Stimulated activated CD4-positive, alpha-beta T cell treated with anti-CD3 and anti-CD28 coated beads, Interleukin-1b, Interleukin-23, amount 100 ng/mL, for 24 hours (primary cell): ENCODE measurements at places on chromosomes 2 and 18.

GRCh38 chr2:33047939-33048338, 101.2 kb downstream of the LTBP1 start:
- no peak for DNase-seq

DNA sequence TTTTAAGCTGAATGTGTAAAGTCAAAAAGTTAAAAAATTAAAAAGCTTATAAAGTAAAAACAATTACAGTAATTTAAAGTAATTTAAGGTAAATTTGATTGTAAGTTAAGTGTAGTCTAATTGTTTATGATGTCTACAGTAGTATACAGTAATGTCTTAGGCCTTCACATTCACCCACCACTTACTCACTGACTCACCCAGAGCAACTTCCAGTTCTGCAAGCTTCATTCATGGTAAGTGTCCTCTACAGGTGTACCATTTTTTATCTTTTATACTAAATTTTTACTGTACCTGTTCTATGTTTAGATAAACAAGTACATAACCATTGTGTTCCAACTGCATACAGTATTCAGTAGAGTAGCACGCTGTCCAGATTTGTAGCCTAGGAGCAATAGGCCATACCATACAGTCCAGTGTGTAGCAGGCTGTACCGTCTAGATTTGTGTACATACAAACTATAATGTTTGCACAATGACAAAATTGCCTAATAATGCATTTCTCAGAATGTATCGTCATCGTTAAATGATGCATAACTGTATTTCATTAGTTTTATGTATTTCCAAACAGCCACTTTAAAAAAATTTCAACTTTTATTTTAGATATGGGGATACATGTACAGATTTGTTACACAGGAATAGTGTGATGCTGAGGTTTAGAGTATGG, 319.3 kb downstream of the DYSF start:
- DNase-seq = no peak

DNA sequence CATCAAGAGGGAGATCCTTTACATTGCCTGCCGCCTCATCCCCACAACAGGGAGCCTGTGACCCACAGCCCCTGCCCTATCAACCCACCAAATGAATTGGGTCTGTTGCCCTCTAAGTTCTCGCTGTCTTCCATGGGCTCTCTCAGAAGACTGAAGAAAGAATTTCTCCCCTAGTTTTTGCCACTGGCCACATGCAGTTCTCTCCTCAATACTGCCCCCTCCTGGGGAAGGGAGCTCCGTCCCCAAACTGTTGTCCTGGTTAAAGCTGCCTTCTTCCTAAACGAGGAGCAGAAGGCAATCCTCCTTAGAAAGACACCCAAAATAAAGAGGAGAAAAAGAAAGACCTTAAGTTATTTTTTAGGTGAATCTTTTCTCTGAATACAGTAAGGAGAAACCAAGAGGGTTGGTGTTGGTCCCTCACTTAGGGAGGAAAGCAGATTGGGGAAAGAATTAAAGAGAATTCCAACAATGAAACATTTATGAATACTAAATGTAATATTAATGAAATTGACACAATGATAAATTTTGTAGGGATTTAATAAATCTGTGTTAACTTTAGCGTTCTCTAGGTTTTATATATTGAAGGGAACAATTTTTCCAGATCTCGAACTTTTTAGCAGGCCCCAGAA, 31.1 kb upstream of the SATB2 start:
- peak; percentile 30 for DNase-seq

DNA sequence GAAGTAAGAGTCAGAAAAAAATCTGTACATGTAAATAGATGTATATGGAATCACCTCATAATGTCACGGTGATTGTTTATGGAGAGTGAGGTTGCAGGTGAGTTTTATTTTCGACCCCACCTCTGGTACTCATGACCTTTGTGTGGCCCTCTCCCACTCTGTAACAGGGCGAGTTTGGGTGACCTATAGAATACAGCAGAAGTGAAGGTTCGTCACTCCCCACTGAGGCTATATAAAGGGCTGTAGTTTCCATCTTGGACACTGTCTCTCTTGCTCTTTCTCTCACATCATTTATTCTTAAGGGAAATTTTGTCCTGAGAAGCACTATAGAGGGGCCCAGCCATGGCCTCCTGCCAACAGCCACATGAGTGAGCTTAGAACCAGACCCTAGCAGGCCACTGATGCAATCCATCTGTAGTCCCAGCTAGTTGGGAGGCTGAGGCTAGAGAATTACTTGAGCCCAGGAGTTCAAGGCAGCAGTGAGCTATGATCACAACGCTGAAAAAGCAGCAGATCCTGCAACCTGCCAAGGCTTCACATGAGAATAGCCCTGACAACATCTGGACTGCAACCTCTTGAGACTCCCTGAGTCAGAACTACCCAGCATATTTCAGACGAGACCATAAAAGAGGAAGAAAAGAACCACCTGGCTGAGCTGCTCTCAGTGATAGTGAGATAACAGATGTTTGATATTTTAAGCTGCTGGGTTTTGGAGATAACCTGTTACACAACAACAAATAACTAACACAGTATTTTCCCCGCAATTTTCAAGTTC, 74.3 kb upstream of the SLC1A4 start:
- DNase-seq = no peak

DNA sequence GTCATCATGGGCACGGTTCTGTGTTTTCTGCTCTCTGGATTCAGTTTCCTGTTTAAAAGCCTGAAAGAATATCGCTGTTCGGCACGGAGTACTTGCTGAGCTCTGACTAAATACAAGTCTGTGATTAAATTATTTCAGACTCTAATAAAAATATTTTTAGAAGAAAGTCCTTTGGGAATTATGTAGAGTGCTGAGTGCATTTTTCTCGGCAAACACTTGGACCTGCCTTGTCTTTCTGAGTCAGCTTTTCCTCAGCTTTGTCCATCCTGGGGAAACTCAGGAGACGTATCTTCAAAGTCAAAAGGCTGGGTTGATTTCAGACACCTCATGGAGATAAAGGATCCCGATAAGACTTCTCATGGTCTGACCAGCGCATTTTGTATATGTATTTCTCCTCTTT, 45.9 kb downstream of the IL1R2 start:
- DNase-seq = no peak

- DNase-seq = peak; percentile 4
These were observed 659 bp downstream of the FAM210A start for GRCh38 chr18:13725566-13726231.

- DNase-seq = no peak
These were observed 105.4 kb downstream of the ETAA1 start for GRCh38 chr2:67502346-67503065.

DNA sequence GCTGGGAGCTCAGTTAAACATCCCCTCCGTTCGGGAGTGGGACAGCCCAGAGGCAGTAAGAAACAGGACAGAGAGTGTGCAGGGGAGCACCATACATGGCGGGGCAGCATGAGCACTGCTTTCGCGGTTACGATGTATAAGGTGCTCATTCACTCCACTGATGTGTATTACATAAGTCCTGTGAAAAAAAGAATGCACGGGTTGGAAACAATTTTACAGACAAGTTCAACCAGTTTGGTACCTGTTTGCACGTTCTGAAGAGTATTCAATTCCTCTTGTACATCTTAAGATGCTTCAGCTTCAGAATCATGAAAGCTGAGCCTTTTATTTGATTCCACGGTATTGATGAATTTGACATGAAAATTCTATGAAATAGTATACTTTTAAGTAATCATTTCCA, 97.8 kb upstream of the NETO1 start:
- no peak for DNase-seq

DNA sequence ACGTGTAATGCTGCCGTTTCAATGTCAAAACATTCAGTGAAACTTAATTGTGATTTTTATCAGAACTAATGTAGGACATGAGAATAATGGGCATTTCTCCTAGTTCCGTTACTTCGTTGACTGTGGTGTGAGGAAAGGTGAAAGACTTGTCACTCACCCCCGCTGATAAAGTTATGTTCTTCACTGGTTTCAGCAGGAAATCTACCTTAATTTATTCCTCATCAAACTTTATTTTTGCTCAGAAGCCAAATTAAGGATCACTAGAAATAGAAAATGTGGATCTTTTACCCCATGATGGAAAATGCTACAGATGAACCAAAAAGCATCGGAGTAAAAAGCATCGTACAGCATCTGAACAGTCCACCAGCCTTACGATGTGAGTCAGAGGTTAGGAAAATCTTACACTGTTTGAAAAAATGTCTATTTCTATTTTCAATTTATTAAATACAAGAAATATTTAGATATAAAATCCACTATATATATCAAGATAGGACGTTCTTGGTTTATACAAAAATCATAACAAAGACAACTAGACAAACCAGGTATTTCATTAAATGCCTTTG, 1.0 kb upstream of the ROCK1 start:
- no peak for DNase-seq

- DNase-seq = no peak
These were observed 4.3 kb upstream of the RAB6C start for GRCh38 chr2:129975016-129975774.

DNA sequence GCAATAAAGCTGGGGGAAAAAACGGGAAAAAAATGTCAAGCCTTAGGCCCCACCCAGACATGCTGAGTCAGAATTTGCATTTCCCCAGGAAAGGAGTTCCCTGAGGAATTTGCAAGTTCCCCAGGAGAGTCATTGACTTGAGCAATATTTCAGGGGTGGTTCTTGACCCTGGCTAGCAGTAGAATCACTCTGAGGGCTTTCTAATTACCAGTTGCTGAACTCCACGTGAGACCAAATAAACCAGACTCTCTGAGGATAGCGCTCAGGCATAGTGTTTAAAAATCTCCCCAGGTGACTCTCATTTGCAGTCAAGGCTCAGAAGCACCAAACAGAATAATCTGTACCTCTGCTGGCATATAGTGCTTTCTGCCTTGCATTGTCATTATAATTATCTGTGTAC, 48.7 kb downstream of the C1QL2 start:
- no peak for DNase-seq

DNA sequence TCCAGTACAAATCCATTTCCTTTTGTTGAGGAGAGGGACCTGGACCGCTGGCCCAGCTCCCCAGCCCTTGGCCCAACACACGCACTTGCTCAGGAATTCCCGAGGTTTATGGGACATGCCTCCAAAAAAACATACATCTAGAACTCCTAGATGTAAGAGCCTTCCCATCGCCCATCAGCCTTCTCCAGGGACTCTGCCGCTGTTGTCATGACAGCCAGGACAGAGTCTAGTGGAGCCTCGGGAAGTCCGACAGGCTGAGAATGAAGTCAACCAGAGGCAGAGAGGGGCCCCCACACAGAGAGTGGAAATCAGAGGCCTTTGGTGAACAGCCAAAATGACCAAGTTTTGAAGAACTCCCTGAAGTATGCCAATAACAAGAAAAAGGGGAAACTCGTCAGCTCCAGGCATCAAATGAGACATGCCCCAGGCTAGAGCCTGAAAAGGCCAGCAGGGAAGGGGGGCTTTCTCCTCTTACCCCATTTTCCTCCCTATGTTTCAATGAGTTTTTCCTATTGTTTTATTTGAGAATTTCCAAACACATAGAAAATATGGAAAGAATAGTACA, 43.2 kb upstream of the CAB39 start:
- no peak for DNase-seq

GRCh38 chr2:235909358-235909757, 258.8 kb downstream of the GBX2 start:
- no peak for DNase-seq

DNA sequence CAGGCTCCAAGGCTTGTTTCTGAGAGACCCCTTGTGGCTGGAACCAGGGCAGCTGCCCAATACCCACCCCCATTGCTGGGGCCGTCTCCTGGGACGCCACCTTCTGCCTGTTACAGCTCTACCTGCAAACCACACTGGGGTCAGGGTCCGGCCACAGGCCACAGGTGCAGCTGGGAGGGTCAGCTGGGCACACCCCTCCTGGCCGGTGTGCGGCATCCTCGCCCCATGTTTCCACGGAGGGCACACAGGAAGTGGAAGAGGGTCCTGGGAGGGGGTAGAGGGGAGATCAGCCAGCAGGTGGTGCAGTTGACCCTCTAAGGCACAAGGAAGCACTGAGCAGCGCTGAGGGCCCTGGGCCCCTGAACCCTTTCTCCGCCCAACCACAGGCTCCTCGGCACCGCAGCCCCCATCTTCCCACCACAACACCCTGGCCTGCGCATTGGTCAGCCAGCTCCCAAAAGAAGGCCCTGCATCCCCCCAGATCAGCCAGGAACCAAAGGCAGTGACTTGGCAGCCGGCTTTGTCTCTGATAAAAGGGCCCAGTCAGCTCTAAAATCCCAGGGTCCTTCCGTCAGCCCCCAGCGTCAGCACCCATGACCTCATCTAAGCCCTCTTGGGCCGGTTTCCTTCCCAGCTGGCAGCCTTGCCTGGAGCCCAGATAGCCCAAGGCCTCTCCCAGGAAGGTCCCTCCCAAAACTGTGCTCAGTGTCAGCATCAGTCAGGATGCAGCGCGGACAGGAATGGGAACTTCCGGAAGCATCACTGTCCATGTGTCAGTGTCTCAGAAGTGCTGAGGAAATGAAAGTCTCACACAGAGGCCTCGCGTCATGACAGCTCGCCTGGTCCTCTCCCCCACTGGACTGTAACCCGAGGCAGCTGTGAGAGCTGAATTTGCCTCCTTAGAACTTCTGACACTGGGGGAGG, 1.7 kb downstream of the ERFE start:
- DNase-seq = no peak

DNA sequence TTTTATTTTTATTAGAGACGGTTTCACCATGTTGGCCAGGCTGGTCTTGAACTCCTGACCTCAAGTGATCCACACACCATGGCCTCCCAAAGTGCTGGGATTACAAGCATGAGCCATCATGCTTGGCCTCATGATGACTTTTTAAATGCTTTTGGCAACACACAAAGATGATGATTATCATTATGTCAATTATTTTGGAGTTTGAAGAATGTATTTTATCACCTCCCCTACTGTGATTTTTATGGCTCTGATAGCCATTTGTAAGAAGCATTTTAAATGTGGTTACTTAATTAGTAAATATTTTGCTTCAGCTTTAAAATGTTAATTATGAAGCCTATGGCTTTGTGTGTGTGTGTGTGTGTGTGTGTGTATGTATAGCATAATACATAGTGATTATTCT, 45.1 kb upstream of the RAB27B start:
- DNase-seq = no peak

DNA sequence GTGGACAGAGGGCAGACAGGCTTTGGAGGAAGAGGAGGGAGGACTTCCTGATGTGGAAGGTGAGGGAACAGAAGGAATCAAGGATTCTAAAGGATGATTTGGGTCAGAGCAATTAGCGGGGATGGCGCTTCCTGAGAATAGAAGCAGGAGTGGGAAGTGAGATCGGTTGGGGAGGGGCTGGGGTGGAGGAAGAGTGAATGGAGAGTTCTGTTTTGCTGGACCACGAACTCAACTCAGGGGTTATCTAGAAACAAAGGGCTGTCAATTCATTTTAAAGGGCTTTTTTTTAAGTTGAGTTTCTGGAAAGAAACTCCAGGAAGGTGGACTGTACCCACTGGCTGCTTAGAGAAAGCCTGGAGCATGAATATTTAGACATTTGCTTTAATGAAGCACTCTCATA, 54.9 kb downstream of the BCL2L11 start:
- no peak for DNase-seq
